NB4 (cell line): ENCODE measurements at places on chromosomes 4 and X.
A peak's percentile ranks its signal among the peaks of the same experiment; 100 is the strongest.

DNA sequence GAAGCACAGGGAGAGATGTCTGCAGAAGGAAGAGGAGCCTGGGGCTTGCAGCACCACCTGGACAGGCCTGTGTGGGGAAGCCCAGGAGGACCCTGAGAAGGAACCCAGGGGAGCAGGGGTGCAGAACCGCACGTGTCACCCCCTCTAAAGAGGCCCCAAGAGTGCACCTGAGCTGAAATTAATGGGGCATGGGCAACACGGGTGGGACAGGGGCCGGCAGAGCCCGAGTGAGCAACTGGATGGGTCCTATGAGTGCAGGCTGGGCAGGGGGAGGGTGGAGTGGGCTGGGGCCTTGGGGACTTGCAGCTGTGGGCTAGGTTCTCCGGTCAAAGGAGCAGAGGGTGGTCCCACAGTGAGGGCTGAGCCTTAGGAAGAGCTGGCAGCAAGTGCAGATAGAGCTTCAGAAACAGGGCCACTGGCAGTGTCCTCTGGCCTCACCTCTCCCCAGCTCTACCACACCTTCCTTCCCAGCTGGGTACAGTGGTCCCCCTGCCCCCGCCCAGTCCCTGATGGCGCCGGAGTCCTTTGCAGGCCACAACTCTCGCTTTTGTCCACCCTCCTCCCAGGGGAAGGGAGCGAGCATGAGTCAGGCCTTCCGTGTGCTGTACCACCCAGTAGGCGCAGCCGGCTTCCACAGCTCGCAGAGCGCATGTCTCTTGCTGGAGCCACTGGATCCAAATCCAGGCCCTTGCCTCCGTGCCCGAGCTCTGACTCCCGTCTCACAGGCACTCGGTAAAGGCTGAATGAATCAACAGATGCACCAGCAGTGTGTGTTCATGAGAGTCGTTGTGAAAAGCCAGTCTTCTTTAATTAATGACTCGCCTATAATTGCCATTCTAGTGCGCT, 131.6 kb downstream of the HMX1 start:
- peak; percentile 48 for DNase-seq

DNA sequence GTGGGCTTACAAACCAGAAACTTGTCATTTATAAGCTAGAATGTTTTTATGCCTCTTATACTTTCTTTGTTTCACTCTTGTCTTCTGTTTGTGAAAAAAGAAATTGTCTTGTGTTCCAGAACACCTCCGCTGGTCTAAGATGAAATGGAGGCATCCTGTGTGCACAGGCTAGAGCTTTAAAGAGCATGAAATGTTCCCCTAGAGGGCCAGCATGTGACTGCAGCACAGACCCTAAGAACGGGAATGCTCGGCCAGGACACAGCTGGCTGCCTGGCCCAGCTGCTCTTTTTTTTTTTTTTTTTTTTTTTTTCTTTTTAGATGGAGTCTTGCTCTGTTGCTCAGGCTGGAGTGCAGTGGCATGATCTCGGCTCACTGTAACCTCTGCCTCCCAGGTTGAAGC, 33.6 kb downstream of the SETD7 start:
- no peak for DNase-seq

DNA sequence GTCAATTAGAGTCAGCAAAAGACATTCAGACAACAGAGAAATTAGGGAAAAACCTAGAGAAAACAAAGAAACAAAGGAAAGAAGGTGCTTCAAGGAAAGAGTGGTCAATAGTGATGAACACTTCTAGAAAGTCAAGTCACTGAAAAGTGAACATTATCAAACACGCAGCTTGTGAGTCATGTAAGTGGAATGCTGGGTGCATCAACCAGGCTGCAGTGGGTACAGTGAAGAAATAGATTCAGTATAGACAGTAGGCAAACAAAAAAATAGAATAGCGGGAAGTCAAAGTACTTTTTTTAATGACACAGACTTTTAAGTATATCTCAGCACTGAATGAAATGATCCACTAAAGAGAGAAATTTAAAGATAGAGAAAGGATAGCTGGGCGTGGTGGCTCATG, 245.8 kb downstream of the ARHGAP24 start:
- DNase-seq = no peak

DNA sequence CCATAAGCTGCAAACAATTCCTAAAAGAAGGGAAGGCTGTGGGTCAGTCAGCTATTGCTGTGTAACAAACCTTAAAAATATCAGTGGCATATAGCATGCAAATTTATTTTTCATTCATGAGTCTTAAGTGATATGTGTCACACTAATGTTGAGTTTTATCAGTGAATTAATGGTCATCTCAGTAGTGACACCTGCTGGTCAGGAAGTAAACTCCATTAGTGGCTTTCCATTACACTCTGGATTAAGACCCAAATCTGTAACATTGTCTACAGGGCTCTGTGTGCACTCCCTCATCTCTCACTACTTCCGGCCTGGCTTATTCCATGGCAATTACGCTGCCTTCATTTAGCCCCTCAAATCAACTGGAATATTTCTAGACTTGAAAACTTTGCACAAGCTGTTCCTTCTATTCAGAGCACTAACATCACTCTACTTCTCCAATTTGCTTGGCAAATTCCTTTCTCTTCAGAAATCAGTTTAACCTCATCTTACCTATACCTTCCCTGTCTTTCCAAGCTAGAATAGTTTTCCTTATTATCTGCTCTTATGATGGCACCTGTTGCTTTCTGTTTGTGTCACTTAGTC, 217.3 kb upstream of the TAPT1 start:
- peak; percentile 61 for DNase-seq

GRCh38 chrX:53377464-53377863, 45.0 kb downstream of the SMC1A start:
- no peak for DNase-seq

- DNase-seq = peak; percentile 28
Observed at GRCh38 chrX:148381603-148382002, 118.8 kb upstream of the AFF2 start.

DNA sequence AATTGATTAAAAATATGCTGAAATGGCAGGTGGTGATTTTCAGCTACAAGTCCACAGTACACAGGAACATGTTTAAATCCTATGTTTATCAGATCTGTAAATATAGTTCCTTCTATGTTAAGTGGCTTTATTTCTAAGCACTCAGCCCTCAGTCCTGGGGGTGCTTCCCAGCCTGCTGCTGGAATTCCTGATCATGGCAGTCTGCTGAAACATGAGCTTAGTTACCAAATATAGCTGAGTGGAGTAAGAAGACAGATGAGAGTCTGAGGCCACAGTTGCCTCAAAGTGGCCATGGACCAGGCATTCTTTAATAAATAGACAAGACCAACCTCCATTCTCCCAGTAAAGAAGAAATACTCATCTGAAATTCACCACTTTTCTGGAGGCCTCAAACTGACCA, 17.1 kb upstream of the DDX60 start:
- no peak for DNase-seq

- peak; percentile 63 for DNase-seq
Observed at GRCh38 chr4:575281-576141, 584 bp downstream of the TMEM271 start.

GRCh38 chr4:7813674-7814073, 126.0 kb downstream of the AFAP1 start:
- DNase-seq = no peak

DNA sequence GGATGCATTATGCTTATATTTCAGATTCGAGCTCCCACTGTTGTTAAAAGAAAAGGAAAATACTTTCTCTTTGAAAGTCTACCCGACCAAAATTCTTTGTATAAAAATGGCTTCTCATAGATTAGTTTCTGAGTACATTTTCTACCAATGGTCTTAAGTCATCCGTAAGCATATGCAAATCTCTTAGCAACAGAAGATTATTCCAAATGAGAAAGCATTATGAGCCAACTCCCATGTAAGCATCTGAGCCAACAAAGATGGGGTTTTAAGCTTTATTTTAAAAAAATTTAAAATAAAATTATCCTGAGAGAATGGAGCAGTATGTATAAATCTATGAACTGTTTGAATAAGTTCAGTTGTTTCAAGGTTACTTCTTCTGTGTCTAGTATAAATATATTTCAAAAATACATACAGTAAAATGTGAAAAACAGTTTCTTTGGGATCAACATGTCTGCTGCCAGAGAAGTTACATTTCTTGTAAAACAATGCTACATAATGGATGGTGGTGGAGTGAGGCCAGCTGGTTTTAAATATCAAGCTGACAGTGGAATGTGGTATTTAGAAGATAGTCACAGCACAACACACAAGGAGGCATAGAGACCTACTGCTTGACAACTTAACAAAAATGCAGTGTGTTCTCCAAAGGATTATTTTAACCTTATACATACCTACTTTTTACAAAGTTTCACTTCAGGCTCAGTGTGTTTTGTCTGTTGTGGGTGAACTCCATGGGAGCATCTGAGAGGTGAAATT, 199.5 kb upstream of the DIPK2B start:
- DNase-seq = no peak

DNA sequence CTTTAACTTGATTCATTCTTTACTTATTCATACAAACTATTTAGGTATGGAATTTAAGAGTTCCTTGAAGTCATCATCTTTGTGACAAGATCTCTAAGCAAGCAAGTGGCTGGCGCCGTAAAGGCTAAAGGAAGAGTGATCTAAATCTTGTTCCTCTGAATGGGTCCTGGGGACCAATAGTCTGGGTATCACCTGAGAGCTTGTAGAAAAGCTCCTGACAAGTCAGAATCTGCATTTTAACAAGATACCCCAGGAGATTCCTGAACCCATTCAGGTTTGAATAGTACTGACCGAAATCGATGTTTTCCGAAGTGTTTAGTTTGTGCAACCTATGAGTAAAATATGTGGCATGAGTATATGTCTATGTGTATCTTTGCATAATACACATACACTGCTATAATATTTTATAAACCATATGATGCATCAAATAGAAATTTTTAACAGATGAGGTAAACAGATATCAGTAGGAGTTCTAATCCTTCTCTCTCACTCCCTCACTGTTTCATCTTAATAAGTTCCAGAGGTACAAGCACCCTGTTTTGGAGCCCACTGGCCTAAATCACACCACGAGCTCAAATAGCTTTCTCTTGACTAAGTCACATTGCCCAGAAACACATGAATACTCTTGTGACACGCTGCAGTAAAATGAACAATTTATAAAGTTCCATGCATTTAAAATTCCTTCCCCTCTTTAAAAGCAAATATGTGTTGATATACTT, 170.0 kb downstream of the RELL1 start:
- DNase-seq = no peak

DNA sequence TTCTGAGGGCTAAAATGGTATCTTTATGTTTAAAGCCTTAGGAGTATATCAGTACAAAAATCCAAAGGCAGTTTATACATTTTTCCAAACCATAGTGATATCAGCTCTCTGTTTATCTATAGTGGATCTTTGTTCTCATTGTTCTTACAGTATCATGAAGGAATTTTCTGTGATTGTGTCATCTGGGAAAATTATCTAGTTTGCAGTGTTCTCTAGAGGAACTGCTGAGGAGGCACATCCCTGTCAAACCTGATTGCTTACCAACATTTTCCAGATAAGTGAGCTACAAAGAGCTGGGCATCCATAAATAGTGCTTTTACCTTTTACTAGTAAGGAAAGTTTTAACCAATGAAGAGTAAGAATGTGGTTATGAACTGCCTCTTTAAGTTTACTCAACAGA, 44.9 kb upstream of the SLC25A31 start:
- no peak for DNase-seq
